Left cardiac atrium (tissue), 4 donors: ENCODE measurements at places on chromosomes 1 and 21. TPM values are rescaled to one million over a fixed set of nuclear protein-coding genes. Genes with fewer than 3 reads are reported as not detected.
A peak's percentile ranks its signal among the peaks of the same experiment; 100 is the strongest.

DNA sequence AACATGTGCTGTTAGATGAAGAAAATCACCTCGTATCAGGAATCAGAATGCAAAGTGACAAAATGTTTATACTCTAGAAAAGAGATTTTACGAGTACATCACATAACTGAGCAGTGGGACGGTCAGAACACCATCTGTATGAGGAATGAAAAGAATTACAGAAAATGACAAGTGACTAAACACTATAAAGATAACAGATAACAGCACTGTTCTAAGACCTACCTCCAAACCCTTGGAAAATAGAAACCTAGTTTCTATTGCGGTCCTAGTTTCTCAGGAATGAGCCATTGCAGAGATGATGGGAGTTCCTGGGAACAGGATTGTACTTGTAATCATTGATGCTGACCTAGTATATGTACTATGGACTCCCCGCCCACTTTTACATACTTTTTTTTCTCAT lies 839.4 kb upstream of the ADAMTS5 start:
- DNase-seq = no peak

- DNase-seq = no peak
These were observed 732.3 kb downstream of the NCAM2 start for GRCh38 chr21:21730512-21730911.

- no peak for DNase-seq
These were observed 23.1 kb upstream of the DNAH14 start for GRCh38 chr1:224906340-224906739.

- no peak for DNase-seq
These were observed 22.1 kb downstream of the SERBP1 start for GRCh38 chr1:67408148-67408547.

UTS2 gene
- not detected for total RNA-seq

OR6N1 gene
- total RNA-seq = not detected

MCOLN3 gene
- 7.6 TPM for total RNA-seq

GRCh38 chr1:212656730-212657129 lies 42.9 kb downstream of the BATF3 start:
- DNase-seq = no peak

GRCh38 chr1:27856561-27857343 lies 15.6 kb upstream of the THEMIS2 start:
- DNase-seq = no peak

COL11A1 gene
- 0.35 TPM for total RNA-seq

GRCh38 chr1:40637470-40638007 lies 27.9 kb downstream of the RIMS3 start:
- no peak for DNase-seq

DNA sequence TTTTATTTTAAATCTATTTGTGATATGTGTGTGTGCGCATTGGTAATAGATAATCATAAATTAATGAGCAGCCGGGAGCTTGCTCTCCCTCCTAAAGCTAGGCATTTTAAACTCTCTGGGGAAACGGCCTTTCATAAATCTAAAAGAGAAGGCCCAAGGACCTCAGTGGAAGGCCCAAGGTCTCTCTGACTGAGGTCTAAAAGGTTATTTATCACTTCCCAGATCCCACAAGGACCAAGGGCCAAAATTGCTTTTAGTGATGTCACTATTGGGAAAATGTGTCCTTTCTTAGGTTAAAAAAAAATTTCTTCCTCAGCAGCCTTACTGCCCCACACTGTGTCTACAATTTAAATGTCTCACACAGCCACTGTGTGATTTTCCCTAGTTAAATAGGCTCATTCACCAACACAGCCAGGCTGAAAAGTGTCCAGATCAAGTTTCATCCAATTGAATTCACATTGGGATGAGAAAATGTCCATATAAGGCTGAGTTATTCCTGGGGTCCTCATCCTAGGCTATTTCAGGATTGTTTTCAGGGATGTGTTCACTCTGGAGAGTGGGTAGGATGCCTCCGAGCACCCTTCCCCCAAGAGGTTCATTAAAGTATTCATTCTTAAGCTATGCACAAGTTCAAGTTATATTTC lies 46.1 kb downstream of the SLC44A3 start:
- DNase-seq = no peak

DNA sequence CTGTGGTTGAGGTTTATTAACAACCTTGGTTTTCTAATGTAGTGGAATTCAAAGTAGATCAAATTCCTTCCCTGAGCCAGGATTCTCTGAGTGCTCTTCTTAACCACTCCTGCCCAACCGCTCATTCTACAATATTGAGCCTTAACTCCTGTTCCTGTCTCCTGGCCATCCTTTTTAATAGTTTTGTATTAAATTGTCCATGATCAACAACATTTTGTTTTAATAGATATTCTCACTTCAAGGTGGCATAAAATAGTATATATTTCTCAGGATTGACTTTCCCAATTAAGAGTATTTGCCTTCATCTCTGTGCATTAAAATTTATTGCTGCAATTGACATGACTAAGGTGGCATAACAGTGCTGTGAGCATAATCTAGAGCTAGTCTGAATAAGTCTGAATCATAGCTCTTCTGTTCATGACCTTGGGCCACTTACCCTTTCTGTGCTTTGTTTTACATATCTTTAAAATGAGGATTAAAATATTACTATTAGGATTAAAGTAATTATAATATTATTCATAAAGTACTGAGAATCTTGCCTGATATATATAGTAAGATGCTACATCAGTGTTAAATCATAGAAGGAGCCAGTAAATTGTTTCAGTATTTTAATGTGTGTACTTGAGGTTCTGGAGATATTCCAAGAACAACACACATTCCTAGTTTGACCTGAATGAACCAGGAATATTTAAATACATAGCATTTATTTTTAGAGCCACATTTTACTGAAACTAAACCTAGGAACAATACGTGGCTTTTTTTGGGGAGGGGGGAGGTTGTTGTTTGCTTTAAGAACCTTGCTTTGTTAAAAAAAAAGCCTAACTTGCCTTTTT lies 76.4 kb downstream of the ADGRL2 start:
- DNase-seq = no peak

- no peak for DNase-seq
These were observed 124.8 kb downstream of the LRIG2 start for GRCh38 chr1:113197719-113198330.

DNA sequence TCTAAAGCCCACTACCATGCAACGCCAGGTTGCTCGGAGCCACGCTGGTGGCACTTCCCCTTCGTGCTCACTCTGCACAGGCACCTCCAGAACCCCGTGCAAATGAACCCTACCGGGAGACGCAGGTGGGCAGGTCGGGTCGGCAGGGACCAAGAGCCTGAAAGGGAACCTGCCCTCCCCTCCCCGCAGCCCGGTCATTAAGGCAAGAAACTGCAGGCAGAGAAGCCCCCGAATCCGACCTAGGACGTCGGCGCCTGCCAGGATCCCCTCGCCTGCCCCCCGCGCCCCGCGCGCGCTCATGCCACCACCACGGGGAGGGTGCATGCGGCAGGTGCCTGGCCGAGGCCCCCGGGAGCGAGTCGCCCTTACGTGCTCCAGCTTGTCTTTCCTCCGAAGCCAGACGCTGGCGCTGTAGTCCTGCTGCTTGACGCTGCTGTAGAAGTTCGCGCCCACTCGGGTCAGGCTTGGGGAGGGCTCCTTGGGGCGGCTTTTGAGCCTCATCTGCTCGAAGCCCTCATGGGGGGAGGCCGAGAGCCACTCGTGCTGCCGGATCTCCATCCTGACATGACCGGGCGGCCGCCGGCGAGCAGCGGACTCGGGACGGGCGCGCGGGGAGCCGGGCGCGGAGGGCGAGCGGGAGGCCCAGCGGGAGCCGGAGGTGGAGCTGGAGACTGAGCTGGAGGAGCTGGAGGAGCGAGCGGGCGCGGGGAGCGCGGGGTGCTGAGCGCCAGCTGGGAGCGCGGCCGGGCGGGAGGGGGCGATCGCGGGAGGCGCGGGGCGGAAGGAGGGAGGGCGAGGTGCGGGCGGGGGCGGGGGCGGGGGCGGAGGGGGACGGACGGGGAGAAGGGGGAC lies 552 bp downstream of the PLD5 start:
- DNase-seq = no peak

OR14K1 gene
- total RNA-seq = not detected

GRCh38 chr1:47731730-47732129 lies 265.5 kb downstream of the TRABD2B start:
- no peak for DNase-seq

GRCh38 chr21:42632336-42632751 lies 21.1 kb upstream of the PDE9A start:
- DNase-seq = no peak

DNA sequence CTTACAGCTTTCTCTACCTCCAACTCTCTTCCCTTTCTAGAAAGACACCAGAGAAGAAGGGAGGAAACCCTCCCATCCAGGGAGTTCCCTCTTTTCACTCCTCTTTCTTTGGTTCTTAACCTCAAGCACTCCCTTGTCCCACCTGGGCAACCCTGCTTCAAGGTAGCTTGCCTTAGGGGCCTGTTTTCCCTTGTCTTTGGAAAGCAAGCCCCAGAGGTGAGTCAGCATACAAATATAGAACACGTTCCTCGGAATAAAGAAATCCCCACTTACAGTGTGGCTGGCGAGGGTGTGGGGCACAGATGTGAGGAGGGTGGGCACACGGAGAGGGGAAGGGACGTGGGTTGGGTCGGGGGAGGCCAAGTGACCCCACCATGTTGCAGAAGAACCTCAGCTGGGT lies 26.1 kb upstream of the KCNE2 start:
- DNase-seq = no peak

DNA sequence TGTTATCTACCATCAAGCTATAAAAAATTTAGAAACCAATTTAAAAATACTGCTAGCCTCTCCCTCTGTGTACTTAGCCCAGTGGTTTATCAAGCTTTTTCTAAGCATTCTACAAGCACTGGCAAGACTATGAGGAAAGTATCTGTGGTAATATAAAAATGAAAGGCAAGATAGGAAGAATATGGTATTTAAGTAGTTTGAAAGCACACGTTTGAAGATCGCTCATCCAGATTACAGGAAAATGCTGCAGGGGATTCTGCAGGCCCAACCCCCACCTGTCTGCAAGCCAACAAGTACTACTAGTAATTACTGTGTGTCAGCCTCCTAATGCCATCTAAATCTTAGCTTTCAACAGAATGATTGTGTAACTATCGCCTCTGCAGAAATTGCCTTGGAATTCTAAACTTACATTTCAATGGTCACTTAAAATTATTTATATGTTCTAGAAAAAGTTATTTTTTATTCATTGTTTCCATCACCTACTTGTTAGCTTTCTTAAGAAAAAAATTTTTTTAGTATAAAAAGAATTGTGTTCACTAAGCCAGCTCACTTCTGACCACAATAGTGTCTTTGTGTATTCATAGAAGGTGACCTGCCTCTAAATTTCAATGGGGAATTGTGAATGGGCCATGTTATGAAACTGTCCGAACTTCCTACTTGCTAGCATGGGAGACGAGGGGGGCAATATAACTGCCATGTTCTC lies 8.5 kb downstream of the ERRFI1 start:
- no peak for DNase-seq

GRCh38 chr1:77290576-77290975 lies 8.8 kb downstream of the AK5 start:
- no peak for DNase-seq

NIBAN1 gene
- total RNA-seq = 281 TPM

SLC37A1 gene
- 3.7 TPM for total RNA-seq

DNA sequence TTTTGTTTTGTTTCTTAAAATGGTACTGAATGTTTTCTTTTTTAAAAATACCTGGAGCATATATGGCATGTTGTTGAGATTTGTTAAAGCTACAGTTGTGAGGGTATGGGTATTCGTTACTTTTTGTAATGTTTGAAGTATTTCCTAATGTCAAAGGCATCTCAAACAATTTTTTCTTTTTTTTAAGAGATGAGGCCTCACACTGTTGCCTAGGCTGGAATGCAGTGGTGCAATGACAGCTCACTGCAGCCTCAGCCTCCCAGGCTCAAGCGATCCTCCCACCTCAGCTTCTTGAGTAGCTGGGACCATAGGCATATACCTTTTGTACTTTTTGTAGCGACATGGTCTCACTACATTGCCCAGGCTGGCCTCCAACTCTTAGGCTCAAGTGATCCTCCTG lies 16.1 kb downstream of the CLCN6 start:
- no peak for DNase-seq

DNA sequence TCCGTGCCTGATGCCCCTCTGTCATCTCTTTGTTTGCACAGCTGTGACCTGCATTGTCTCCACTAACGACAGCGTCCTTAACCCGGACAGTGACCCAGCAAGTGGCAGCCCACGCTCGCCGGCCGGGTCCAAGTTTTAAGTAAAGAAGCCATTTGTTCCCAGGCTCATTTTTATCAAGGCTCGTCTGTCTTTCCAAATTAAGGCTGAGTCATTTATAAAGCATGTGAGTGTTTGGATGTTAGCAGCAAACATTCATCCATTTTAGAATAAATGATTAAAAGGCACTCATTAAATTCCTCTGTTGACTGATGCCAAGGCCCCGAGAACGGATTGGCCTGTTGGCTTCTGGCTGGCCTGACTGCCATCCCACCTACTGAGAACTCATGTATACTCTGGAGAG lies 514.5 kb downstream of the NPHP4 start:
- no peak for DNase-seq

MNDA gene
- total RNA-seq = 5.2 TPM

GRCh38 chr1:156608981-156609380 lies 7.7 kb upstream of the GPATCH4 start:
- DNase-seq = no peak

GRCh38 chr1:178642282-178642681 lies 82.8 kb upstream of the RALGPS2 start:
- DNase-seq = no peak

DNA sequence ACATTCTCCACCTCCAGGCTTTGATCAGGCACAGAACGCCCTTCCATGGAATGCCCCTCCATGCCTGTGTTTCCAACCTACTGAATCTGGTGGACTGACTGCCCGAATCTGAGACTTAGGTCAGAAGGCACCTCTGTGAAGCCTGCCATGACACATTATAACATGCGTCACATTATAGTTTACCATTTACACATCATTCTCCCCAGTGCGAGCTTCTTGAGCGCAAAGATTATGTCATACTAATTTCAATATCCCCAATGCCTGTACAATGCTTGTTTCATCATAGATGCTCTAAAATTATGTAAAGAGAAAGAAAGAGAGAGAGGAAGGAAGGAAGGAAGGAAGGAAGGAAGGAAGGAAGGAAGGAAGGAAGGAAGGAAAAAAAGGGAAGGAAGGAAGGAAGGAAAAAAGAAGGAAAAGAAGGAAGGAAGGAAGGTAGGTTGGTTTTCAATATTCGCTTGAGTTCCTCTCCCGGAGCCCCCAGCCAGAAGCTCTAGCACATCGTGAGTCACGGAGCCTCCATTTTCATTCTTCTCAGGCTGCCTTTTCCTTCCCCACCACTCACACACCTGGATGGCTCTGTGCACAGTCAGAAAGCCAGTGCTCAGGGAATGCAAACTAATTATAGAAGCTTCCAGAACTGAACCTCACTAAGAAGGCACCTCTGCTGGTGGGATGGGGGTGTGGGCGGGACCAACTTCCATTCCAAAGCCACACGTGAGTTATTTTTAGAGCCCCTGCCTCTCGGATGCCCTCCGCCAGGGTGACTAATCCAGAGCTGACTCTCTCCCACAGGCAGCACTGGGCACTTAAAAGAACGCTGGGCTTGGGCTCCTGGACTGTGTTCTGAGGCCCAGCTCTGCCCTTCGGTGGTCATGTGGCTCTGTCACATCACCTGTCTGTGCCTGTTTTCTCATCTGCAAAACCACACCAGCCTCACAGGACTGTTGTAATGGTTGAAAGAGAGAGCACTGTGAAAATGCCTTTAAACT lies 27.4 kb downstream of the LAMB3 start:
- DNase-seq = peak; percentile 49

CYP2J2 gene
- 63.9 TPM for total RNA-seq

- DNase-seq = peak; percentile 15
These were observed 2.2 kb downstream of the TNFRSF4 start for GRCh38 chr1:1211541-1212441.

GRCh38 chr1:107254306-107254705 lies 113.5 kb downstream of the NTNG1 start:
- no peak for DNase-seq
